ENCODE measurements at places on chromosomes 2 and 18. TPM values are rescaled to one million over a fixed set of nuclear protein-coding genes. Genes with fewer than 3 reads are reported as not detected.

The DPP4 gene
- total RNA-seq: 16.1 TPM

- no peak overlapping the region for H3K27ac ChIP-seq
- no peaks in the 10 kb centered on the region for H3K36me3 ChIP-seq
- no peak for DNase-seq
- H3K4me3 ChIP-seq: no peak overlapping the region
- peaks cover 15% of the 10 kb centered on the region for H3K4me1 ChIP-seq
Observed at GRCh38 chr2:237299906-237300305, 114.1 kb downstream of the COL6A3 start.

DNA sequence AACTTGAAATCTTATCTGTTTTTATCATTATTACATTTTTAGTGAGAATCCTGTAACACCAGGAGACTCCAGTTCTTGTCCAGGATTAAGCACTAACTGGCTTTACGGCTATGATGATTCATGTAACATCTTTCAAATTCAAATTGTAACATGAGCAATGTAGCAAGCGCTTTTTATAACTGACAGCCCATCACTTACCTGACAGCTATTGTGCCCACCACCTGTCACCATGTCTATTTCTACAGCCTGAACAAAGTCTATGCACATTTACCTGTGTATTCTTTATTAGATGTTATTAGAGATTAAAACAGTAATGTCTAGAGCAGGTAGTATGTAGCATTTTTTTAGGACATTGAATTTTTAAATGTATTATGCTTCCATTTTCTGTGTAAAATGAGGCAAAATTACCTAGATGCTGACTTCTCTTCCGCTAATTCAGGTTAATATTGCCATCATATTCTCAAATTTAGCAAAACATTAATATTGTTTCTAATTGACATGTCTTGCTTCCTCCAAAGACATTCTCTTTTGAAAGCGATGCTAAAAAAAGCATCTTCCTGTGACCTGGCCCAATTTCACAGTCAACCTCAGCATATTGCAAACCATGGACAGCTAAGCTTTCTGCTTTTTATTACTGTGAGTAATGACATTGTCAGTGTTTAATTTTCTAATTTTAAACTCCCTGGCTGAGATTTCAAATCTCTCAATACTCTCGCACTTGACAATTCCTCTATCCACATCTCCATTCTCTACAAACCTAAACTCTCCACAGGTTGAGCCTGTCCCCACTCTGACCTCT lies 37.8 kb downstream of the RIT2 start:
- H3K27me3 ChIP-seq: no peaks in the 10 kb centered on the region
- no peaks in the 10 kb centered on the region for H3K36me3 ChIP-seq
- H3K27ac ChIP-seq: no peak overlapping the region
- DNase-seq: no peak
- H3K4me1 ChIP-seq: no peaks in the 10 kb centered on the region
- H3K4me3 ChIP-seq: no peak overlapping the region

The ACAA2 gene
- 379 TPM for total RNA-seq

- no peak overlapping the region for H3K27ac ChIP-seq
- H3K4me1 ChIP-seq: no peaks in the 10 kb centered on the region
Observed at GRCh38 chr2:20411361-20411894, 35.4 kb upstream of the RHOB start.

DNA sequence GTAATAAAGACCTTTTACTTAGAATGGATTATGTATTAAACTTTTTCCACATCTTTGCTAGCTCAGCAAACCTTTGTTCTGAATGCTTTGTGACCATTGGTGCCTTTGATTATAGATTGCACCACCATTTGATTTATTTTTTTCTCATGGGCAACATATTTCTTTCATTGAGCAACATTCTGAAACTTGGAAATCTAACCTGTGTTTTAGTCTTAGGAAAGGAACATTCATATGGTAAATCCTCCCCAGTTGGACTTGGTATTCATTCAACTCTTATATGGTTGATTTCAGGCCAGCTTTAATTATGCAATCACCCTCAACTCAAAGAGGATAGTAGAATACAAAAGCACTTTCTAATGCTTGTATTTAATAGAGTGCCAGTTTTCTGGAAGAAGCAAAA lies 1077.9 kb upstream of the ZEB2 start:
- no peaks in the 10 kb centered on the region for H3K36me3 ChIP-seq
- no peak overlapping the region for H3K4me3 ChIP-seq
- no peaks in the 10 kb centered on the region for H3K27me3 ChIP-seq
- no peak overlapping the region for H3K27ac ChIP-seq

The RTKN gene
- total RNA-seq: 17.3 TPM
